CD4-positive, alpha-beta T cell (primary cell): ENCODE measurements at places on chromosomes 5 and 9. TPM values are rescaled to one million over a fixed set of nuclear protein-coding genes. Genes with fewer than 3 reads are reported as not detected.

The RLN2 gene
- total RNA-seq, result 0.88 TPM

The CCDC69 gene
- total RNA-seq, result 68.9 TPM

The ABCA2 gene
- 80.1 TPM for total RNA-seq

- peaks cover 22% of the 10 kb centered on the region for H3K27me3 ChIP-seq
- no peak overlapping the region for H3K27ac ChIP-seq
- no peak for DNase-seq
- no peaks in the 10 kb centered on the region for H3K4me1 ChIP-seq
- H3K36me3 ChIP-seq, result no peaks in the 10 kb centered on the region
These were observed 177.4 kb downstream of the SLC28A3 start for GRCh38 chr9:84163052-84163650.
